ENCODE measurements at places on chromosomes 13 and 19.

- DNase-seq: no peak
Measured at GRCh38 chr13:81138353-81138980, 797.5 kb upstream of the SPRY2 start.

DNA sequence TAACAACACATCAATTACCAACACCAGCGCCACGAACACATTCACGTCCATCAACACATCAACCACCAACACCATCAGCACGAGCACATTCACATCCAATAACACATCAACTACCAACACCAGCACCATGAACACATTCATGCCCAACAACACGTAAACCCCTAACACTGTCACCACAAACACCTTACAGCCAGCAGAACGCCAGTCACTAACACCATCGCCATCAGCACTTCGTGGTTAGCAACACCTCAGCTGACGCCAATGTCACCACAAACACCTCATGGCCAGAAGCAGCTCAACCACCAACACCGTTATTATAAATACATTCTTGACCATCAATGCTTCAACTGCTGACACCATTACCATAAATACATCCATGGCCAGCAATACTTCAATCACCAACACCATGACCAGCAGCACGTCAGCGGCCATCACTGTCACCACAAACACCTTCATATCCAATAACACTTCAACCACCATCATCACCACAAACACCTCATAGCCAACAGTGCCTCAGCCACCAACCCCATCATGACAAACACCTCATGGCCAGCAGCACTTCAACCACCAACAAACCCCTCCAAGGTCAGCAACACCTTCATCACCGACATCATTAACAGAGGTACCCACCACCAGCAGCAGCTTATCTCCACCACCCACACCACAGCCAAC, 9.4 kb downstream of the FCER2 start:
- no peak for DNase-seq

- no peak for DNase-seq
Measured at GRCh38 chr13:72431981-72432682, 295.3 kb downstream of the MZT1 start.

DNA sequence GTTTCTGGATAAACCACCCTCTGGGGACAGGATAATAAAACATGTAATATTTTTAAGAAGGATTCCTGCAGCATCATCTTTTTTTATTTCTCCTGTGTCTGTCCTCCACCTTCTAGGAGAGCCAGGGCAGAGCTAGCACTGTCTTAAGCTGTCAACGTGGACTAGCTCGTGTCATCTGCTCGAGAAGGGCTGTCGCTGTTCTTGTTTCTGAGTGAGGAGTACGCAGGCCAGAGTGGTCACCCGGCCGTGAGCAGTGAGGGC, 13.9 kb downstream of the CAPN12 start:
- no peak for DNase-seq

DNA sequence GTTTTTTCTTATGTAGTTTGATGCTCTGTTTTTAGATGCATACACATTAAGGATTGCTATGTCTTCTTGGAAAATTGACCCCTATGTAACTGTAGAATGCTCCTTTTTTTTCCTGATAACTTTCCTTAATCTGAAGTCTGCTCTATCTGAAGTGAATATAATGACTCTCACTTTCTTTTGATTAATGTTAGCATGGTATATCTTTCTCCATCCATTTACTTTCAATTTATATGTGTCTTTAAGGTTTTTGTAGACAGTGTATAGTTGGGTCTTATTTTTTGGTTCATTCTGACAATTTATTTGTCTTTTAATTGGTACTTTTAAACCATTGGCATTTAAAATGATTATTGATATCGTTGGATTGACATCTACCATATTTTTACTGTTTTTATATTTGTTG, 92.3 kb downstream of the URI1 start:
- DNase-seq: no peak

- no peak for DNase-seq
Measured at GRCh38 chr19:19321141-19321577, 530 bp downstream of the MAU2 start.

GRCh38 chr19:5261156-5261890, 79.3 kb downstream of the PTPRS start:
- DNase-seq: no peak

DNA sequence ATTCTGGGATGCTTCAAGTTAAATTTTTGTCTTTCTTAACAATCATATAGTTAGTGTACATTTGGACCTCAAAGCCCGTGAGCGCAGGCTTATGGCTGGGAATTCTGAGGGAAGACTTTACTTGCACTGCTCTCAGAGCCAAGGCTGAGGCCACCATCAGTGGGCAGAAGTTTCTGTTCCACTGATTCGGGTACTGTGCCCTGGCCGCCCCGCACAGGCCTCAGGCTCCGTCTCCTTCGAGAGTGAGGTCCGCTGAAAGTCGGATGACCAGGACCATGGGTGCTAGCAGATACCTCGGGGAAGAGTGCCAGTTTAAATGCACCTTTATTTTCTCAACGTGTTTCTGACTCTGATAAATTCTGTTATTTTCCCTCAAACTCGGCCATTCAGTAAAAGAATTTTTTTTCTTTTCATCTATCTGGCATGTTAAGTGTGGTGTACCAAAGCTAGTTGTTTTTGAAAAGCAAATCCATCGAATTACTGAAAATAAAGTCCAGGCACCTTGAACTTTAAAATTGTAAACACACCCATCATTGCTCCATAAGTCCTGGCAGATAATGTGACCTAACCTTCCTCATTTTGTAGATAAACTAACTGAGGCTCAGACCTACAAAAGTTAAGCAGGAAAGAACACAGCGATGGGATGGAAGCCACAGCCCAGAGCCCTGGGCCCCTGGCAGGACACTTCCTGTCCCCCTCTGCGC, 126.7 kb downstream of the SOX1 start:
- no peak for DNase-seq

DNA sequence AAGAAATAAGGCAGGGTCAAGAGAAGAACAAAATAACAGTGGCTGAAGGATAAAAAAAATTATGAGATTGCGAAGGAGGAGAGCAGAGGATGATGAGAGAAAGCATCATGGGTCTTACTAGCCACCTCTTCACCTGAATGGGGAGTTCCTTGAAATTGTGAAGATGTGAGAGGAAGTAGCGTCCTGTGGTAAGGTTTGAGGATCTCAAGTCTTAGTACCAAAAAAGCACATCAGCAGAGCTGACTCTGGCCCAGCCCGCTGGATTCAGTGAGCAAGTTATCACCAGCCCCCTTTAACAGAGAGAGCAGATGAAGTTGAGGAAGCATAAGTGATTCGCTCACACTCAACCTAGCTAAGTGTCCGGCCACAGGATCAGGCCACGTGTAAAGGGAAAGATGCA, 61.8 kb downstream of the RXFP2 start:
- DNase-seq: no peak

DNA sequence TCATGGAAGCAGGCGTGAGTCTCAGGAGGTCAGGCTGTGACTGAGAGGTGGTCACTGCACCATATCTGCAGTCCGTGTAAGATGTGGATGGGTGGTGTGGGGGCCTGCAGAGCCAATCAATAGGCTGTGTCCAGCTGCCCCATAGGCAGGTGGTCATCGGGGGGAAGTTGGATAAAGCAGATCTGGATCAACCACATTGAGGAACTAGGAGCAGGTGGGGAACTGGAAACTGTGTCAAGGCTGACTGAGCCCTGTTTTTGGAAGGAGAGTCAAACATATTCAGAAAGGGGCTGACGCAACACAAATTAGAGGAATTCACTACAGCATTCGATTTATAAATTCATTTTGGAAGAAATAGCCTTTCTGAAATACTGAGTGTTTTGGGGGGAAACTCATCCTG, 15.0 kb downstream of the CLEC4M start:
- DNase-seq: no peak

- no peak for DNase-seq
Measured at GRCh38 chr13:30366088-30366487, 56.2 kb upstream of the UBE2L5 start.

DNA sequence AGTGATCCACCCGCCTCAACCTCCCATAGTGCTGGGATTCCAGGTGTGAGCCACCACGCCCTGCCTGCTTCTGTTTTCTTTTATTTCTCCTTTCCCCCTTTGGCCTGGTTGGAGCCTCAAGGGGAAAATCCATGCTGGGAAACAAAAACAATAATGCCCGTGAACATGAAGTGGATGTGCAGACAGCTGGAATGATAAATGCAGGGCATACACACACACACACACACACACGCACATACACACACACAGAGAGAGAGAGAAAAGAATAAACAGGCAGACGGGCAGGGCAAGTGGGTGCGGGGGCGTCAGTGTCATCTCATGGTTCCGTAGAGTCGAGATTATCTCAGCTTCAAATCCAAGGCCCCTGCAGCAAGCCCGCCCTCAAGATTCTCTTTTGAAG, 4.4 kb upstream of the PLEKHF1 start:
- DNase-seq: no peak

GRCh38 chr13:28564030-28564429, 69.1 kb upstream of the FLT1 start:
- DNase-seq: no peak

GRCh38 chr19:48498595-48499311, 12.9 kb downstream of the LMTK3 start:
- no peak for DNase-seq

- no peak for DNase-seq
Measured at GRCh38 chr13:108618233-108618632, 11.2 kb upstream of the MYO16 start.

- no peak for DNase-seq
Measured at GRCh38 chr13:54750521-54750920, 1721.9 kb downstream of the OLFM4 start.

- no peak for DNase-seq
Measured at GRCh38 chr13:59088716-59089115, 1075.0 kb downstream of the DIAPH3 start.

- no peak for DNase-seq
Measured at GRCh38 chr19:10427169-10427568, 6.8 kb downstream of the PDE4A start.

DNA sequence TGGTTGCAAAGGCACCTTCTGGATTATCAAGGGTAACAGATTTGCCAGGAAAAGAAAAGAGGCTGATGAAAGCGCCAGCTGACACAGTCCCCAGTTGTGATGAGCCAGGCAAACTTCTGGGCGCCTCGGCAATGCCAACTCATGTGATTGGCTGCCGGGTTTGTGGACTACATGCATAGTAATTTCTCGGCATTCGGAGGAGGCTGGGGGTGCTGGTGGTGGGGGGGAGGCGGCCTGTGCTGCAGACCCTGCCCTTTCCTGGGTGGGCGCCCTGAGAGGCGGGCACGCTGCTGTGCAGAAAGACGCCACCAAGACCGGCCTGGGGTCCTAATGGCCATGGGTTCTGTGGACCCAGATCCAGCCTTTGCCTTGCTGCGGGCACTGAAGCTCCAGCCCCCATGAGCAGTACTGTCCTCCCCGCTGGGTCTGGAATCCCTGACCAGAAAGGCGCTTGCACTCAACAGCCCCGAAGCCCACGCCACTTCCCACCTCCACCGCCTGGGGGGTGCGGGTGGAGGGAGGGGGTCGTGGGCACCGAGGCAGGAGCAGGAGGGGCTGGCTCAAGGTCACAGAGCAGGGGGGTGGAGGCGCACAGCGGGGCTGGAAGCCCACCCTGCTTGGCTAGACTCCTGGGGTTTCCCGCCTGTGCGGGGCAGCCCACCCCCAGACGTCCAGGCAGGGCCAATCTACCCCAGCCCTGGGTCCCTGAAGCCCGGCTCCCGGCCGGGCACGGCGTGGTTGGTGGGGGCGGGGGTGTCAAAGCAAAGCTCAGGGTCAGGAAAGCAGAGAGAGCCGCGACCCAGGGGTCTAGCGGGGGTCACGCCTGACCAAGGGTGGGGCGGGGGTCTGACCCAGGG, 1.0 kb downstream of the DIRAS1 start:
- no peak for DNase-seq

DNA sequence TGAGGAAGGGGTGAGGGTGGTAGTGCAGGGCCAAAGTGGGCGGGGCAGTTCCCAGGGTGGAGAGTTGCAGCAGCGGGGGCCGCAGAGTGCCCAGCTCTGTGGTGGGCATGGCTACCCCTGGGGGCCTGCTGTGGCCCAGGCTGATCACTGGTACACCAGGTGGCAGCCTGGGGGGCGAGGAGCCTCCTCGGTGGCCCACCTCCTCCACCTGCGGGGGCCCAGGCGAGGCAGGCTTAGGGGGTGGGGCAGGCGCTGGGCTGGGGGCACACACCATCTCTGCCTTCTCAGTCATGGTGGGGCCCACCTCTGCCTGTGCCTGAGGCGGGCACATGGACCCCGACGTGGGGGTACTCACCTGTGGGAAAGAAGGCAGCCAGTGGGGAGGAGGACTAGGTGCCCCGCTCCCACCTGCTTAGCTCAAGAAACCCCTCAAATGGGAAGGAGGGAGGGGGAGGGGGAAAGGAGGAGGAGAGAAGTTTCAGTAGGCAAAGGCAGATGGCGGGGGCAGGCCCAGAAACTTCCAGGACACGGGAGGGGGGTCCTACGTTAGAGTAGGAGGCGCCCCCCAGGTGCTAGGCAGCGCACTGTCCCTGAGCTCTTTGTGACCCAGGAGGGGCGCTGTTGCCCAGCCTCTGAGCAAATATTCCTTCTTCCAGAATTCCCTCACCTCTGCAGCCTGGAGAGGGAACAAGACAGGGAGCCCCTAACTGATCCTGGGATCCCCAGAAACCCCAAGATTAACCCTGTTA, 1.6 kb downstream of the LYL1 start:
- DNase-seq: no peak

DNA sequence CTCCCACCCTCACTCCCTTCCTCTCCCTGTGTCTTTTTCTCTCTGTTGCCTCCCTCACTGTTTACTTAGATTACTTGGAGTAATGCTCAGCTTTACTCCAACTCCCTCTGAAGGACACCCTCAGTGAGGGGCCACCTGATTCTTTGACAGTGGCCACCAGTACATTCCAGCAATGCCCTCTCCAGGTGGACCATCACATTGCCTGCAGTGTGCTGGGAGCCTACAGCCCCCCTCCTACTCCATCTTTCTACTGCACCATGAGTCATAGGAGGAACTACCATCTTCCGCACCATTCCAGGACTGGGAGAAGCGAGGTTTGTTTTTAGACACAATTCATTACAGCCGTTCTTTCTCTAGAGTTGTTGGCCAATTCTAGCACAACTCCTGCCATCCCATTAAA, 96.6 kb upstream of the POSTN start:
- DNase-seq: no peak

DNA sequence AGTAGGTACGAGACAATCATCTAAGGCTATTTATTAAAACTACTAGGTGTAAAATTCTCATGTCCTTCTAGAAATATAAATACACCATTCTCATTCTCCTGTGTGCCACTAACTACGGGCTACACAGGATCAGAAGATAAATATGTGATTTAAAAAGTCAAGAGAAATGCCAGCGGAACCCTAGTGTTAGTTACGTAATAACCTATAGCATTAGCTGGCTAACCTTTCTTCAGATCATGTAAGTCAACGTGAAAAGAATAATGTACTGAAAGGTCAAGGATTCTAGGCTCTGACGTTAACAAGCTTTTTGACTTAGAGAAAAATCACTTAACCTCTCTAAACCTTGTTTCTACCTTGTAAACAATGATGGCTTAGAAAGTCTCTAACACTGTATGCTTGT, 121.8 kb downstream of the RGCC start:
- no peak for DNase-seq

GRCh38 chr13:110593430-110594130, 21.8 kb upstream of the NAXD start:
- no peak for DNase-seq

- DNase-seq: no peak
Measured at GRCh38 chr13:79803989-79804388, 323.0 kb downstream of the NDFIP2 start.

- DNase-seq: no peak
Measured at GRCh38 chr19:15110418-15110815, 3.2 kb downstream of the SYDE1 start.
